Stimulated activated CD4-positive, alpha-beta T cell treated with anti-CD3 and anti-CD28 coated beads, Interleukin-15, amount 100 ng/mL, for 48 hours (primary cell): ENCODE measurements at places on chromosomes 4 and X.

GRCh38 chr4:154123897-154124296 is 335.0 kb upstream of the SFRP2 start:
- DNase-seq = no peak

DNA sequence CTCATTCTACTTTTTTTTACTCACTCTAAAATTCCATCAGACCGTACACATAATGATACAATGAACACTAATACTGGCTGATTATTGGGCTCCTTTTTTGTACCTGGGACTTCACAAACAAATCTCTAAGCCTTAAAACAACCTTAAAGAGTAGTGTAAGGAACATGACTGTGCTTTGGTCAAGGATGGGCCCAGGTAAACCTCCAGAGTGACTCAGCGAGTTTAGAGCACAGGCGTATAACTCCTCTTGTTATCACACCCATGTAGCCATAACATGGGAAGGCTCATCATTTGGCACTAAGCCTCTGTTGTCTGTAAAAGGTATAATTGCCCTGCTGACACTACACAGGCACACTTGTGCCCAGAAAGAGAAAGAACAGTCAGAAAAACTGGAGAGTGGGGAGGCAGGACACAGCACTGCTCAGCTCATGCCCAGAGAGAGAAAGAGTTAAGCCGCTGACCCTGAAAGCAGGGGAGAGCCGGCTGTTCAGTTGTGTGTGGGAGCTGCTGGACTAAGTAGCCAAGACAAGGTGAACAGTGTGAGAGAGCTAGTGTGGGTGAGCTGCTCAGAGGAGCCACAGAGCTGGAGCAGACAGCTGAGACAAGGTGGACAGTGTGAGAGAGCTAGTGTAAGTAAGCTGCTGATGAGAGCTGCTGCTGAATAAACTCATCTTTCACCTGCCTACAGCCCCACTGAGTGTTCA is 319.6 kb upstream of the BMP3 start:
- no peak for DNase-seq

DNA sequence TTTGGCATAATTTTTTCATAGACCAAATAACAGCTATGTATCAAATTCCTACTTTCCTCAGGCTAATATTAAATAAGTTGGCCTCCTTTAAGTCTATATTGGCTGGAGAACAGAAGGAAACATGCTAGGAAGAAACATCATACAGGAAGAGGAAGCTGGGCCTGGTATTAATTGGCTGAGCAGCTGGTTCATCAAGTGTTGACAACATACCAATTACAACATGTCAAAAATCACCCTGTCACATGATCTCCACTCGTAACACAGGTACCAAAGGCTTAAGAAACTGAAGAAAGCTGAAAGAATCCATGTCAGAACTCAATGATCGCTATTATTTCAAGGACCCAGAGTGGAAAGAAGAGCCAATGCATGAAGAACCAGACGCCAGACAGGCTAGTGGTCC is 10.5 kb downstream of the WDFY3 start:
- DNase-seq = no peak

DNA sequence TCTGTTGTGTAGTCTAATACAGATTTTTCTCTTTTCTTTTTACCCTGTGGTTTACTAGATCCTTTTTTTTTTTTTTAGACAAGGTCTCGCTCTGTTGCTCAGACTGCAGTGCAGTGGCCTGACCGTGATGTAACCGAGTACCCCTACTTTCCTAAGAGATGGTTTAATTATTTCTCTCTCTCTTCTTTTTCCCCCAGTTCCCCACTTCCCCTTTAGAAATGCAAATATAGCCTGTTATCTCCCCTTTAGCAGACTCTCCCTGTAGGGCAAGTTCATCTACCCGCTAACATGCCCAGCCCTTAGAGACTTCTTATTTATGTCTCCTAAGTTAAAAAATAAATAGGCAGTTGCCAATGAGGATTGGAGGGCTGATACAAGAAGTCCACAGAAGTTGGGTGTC is 4.5 kb downstream of the SNX25 start:
- DNase-seq = no peak

GRCh38 chr4:188992706-188993105 is 853.5 kb downstream of the TRIML1 start:
- no peak for DNase-seq

- DNase-seq = no peak
These were observed 348.2 kb upstream of the SMIM31 start for GRCh38 chr4:164405774-164406173.

GRCh38 chr4:6425336-6425735 is 47.1 kb downstream of the PPP2R2C start:
- DNase-seq = no peak

DNA sequence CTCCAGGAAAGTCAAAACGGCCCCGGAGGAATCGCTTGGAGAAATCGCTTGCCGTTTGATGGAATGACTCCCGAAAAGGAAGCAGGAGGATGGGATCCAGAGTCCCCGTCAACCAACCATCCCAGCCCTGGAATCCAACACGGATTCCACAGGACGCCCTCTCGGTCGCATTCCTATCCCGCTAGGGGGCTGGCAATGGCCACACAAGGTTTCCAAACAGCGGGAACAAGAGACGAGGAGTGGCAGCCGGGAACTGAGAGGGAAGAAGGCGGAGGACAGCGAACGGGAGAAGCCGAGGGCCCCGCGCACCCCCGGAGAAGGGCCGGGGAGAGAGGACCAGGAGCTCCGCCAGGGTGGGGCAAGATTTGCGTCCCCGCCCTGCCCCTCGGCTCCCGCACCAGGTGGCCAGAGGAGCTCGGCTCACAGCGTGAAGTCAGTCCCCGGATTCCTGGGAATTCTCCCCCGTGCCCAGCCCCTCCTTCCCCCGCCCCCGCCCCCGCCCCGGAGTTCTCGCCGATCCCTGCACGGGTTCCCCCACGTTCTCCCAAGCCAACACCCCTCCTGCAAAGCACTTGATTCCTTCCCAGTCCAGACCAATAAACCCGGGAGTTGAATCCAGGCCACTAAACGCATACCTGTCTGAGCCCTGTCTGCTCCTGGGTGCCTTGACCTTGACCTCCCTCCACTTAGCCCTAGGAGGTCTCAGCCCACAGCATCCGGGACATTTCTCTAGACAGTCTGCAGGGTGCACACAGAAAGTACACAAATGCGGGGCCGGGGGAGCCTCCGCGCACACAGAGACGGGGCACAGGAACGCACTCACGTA is 1.4 kb downstream of the PDZD4 start:
- DNase-seq = no peak

DNA sequence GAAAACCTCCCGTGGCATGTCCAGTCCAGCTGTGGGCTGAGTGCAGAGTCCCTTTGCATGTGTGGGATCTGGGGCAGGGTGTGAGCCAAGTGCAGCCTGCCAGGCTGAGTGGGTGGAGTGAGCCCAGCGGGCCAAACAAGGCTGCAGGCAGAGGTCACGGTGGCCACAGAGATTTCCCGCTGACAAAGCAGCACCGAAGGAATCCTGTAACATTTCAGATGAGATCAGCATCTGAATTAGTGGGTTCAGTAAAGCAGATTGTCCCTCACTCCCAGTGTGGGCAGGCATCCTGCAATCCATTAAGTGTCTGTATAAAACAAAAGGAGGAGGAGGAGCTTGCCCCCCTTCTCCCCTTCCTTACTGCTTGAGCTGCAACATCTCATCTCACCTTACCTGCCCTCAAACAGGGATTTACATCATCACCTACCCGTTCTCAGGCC is 324.4 kb downstream of the FAT4 start:
- no peak for DNase-seq

DNA sequence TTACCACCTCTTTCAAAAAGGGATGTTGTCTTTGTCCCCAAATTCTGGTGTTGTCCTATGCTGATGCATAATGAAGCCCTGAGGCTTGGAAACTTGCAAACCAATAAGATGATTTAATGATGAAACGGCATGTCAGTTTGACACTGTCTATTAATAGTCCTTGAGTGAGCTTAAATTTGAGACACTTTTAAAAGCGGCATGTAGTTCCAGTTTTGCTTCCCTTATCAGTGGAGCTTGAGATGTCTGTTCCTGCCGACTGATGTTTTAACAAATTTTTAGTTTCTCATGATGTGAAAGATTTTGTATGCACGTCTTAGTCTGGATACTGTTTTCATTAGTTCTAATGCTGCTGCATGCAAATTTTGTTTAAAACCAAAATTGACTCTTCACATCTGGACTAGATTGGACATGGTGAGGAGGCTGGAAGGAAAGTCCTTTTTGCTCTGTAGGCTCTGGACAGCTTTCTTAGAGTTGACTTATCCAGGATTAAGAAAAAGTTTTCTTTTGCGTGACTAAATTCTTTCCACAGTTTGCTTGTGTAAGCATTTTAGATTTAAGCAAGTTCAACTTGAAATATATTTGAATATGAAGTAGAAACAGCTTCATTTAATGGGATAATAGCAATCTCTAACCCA is 11.7 kb downstream of the C1GALT1C1 start:
- no peak for DNase-seq

DNA sequence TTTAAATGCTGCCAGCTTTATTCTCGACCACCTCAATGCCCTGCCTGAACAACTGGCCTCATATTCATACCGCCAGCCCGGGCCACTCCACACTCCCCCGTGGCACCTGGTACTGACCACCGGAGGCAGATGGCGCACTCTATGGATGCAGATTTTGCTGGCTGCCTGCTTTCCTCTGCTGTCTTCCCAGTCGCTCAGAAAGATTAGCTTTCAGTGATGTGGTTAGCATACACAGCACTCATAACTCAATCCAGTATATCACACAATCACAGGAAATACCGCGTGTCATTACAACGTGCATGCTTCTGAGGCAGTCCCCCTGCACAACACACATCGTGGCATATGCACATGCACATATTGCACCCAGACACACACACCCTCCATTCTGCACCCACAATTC is 147.2 kb upstream of the BCOR start:
- no peak for DNase-seq

GRCh38 chr4:126448086-126448845 is 1133.5 kb downstream of the FAT4 start:
- no peak for DNase-seq

GRCh38 chr4:90306810-90307209 is 179.6 kb downstream of the CCSER1 start:
- DNase-seq = no peak

GRCh38 chr4:28287831-28288233 is 1427.2 kb downstream of the STIM2 start:
- no peak for DNase-seq

DNA sequence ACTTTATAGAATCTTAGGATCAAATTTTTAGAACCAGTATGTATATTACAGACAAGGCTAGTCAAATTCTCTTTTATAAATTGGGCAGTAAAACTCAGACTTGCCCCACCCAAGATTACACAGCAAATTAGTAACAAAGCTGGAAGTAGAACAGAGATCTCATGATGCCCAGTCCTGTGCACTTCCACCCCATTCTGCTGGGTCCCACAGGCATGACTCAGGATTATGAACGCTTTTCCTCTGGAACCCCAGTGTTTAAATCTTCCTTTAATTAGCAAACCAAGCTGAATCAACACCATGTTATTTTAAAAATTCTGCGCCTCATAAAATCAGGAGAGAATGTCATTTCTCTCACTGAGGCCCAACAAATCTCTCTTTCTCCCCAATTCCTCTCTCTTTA is 1.5 kb upstream of the IL13RA2 start:
- DNase-seq = no peak

DNA sequence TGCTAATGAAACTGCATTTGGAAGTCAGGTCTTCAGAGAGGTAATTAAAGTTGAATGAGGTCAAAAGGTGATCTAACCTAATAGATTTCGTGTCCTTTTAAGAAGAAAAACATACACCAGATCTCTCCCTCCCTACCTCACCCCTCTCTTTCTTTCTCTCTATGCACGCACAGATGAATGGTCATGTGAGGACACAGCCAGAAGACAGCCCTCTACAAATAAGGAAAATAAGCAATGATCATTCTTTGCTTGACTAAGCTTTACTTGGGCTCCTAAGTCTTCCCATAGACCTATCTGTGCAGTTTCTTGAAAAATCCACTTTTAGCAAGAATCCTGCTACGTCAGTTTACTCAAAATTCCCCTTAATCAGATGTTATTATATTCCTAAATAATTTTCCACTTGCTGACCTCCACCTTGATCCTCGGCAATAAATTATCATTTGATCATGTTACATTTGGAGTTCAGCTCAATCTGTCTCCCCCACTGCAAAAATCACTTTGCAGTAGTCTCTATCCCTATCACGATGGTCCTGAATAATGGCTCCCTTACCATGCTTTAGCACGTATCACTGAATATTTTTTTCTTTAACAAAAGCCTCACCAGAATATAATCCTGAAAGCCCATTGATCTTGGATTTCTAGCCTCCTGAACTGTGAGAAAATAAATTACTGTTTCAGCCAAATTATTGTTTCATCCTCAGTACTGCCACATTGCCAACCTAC is 527.3 kb downstream of the GABRG1 start:
- DNase-seq = no peak

DNA sequence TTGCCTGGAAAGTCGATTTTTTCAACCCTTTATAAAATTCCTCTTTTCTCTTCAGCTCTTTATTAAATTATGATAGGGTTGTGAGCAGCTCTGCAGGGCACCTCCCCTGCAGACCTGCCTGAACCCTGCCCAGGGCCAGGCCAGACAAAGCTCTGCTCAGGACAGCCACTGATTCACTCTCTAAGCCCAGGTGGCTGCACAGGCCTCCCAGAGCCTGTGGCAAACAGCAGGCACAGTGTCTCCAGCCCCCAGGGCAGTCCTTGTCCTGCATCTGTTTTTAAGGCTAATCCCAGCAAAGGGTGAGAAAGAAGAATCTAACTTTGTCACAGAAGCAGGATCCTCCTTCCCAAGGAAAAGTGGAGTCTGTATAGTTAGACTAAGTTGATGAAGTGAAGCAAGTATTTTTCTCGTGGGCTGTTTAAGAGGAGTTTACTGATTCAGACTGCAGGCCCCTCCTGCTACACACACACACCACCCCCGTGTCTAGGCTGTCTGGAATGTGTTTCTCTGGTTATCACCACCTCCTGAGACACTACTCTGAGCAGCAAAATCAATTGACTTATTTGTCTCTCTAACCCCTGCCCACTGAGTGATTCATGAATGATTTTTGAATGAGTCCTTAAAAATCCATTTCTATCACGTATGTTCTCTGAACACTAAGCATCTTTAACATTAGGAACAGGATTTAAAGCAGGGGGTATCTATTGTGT is 101.7 kb downstream of the CHIC2 start:
- DNase-seq = no peak

DNA sequence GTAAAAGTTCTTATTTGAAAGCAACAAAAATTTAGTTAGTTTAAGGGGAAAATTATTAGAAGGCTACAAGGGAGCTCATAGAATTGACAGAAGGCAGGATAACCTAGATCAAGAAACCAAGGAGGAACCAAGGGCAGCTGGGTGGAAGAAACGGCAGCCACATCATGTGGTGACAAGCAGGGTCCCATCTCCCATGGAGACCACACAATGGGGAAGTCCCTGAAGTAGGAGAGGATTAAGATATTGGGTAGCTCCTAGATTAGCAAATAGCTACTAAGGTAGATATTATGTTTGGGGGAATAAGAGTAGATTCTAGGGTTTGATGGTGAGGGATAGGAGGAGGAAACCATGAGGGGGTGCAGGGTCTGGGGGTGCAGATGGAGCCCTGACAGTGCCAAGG is 48.0 kb upstream of the TMEM154 start:
- DNase-seq = no peak

DNA sequence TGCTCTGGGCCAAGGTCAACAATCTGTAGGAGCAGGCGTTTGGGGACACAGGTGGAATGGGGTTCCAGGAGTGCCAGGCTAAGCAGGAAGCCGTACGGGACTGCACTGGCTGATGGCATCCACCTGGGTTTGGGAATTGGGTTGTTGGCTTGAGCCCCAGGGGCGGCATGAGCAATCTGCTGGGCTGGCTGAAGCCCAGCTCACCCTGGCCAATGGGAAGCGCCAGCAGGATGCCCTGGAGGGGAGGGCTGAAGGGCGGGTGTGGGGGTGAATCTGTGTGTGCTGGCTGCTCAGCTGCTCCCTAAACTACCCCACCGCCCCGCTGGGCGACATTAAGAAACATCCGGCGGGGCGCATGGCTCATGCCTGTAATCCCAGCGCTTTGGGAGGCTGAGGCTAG is 8.9 kb upstream of the RGS12 start:
- no peak for DNase-seq
